Osteocyte (in vitro differentiated cells): ENCODE measurements at places on chromosomes 5 and 9. TPM values are rescaled to one million over a fixed set of nuclear protein-coding genes. Genes with fewer than 3 reads are reported as not detected.

The EIF4E1B gene
- not detected in 2 replicates for total RNA-seq

The ANKRD34B gene
- total RNA-seq, result not detected in 2 replicates

The TRIM41 gene
- total RNA-seq, result 25.2 and 27.1 TPM in 2 replicates

The CRHBP gene
- 7.1 and 9.6 TPM in 2 replicates for total RNA-seq

DNA sequence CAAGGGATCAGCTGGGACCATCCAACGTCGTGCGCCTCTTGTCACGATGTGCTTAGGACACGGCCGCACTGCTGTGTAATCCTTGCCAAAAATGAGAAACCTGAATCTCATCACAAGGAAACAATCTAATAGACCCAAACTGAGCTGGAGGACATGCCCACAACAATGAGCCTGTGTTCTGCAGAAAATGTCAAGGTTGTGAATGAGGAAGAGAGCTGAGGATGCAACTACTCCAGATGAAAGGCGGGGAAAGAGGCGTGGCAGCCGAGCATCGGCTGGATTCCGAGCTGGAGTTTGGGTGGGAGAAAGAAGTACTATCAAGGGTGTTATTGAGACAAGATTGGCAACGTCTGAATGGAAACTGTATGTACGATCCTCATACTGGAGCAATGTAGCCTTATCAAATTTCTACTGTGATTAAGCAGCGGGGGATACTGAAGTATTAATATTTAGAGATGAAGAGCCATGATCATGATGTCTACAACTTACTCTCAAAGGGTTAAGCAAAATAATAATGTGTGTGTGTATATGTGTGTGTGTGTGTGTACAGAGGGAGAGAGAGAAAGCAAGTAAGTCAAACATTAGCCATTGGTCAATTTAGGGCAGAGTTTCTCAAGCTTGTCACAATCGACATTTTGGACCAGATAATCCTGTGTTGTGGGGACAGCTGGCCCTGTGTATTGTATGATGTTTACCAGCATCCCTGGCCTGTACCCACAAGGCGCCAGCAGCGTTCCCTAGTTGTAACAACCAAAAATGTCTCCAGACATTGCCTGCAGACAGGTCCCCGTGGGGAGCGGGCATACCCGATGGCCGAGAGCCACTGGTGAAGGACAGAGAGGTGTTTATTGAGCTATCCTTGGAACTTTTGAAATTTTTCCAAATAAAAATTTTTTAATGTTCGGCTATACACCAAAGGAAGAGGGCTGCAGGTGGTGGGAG is 46.5 kb downstream of the DUSP1 start:
- no peak for DNase-seq

DNA sequence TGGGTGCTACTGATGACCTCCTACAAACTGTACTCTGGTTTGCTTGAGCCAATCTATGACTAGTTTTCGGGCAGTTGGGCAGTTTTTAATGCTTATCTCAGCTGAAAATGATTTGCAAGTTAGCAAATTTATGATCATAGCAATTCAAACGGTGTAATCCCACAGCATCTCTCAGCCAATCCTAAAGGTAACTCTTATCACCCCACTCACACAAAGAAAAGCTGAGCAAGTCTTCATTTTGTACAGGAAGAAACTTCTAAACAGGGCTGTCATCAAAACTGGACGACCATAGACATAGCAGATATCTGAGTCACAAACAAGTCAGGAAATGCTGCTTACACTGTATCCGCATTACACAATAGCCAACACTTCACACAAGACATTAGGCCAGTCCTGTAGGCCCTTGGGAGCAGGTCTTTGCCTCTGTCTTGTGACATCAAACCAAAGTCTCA is 2.6 kb upstream of the ENC1 start:
- DNase-seq, result no peak

DNA sequence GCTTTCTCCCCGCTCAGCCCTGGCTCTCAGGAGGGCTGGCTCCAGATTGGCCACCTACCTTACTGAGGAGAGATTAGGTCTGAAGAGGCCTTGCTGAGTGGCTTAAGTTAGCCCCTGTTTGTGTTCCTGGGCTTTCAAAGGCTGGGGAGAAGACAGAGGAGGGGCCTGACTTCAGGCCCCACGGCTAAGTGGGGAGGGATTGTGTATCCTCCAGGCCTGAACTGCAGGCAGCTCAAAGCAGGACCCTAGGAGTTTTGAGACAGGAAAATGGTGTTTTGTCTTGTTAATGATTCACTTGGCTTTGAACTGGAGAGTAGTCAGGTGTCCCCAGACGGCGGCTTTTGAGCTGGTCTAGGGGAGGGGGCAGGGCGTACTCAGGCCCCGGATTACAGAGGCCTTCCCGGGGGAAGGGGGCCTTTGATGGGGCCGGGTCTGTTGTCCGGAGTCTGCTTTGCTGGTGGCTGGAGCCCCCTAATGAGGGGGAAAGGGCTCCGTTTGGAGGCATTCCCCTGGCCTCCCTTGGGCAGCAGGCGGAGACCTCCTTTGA is 162.0 kb upstream of the SMIM23 start:
- no peak for DNase-seq

GRCh38 chr5:67004730-67005350 is 191.8 kb downstream of the CD180 start:
- no peak for DNase-seq

- no peak for DNase-seq
Measured at GRCh38 chr9:133421615-133422542, at the start of gene ADAMTS13. ADAMTS13 (plus strand) TSS chr9:133422367; CDS start chr9:133422444, 77 bp downstream.

DNA sequence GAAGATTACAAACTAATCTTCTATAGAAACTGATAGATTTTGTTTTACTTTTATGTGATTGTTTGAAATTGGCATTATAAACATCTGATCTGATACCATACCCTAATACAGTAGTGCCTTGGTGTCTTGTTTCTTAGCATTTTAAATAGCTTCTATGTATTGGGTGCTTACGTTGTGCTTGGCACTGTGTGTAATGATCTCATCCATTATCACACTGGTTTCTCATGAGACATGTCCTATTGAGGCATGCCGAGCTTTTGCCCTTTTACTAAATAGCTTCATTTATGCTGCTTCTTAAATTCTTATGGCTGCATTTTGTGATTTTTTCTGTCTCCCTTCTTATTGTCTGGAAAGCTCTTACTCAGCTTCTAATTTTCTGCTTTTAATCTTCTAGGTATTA is 48.2 kb upstream of the TLR4 start:
- DNase-seq, result no peak
